Cortex of kidney (tissue), 1 donor: ENCODE measurements at places on chromosomes 13 and 19.

- no peak for DNase-seq
Observed at GRCh38 chr13:98962901-98963590, 14.8 kb downstream of the DOCK9 start.

GRCh38 chr19:10769533-10770491 lies 51.9 kb downstream of the DNM2 start:
- DNase-seq: no peak

DNA sequence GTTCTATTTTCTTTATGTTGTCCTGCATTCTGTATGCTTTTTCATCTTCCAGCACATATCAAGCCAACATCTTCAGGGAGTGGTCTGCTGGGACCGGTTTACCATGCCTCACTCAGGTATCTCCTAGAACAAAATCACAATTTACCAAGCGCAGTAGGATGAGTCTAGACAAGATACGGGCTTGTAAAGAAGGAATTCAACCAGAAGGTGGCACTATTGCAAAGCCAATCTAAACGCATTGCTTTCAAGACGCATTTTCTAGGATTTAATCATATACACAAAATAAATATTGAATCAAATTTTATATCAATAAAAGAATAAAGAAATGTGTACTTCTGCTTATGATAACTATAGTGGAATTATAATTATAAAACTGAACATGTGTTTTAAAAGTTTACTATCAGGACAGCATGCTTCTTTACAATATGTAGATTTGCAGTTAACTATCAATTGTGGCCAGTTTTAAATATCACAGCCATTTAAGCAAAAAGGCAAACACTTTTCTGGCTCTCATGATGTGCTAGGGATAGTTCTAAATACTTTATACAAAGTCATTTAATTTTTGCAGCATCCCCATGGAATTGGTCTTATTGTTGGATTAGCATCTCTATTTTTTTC lies 16.1 kb upstream of the TPP2 start:
- no peak for DNase-seq

GRCh38 chr19:13817615-13818371 lies 22.6 kb downstream of the ZSWIM4 start:
- no peak for DNase-seq

DNA sequence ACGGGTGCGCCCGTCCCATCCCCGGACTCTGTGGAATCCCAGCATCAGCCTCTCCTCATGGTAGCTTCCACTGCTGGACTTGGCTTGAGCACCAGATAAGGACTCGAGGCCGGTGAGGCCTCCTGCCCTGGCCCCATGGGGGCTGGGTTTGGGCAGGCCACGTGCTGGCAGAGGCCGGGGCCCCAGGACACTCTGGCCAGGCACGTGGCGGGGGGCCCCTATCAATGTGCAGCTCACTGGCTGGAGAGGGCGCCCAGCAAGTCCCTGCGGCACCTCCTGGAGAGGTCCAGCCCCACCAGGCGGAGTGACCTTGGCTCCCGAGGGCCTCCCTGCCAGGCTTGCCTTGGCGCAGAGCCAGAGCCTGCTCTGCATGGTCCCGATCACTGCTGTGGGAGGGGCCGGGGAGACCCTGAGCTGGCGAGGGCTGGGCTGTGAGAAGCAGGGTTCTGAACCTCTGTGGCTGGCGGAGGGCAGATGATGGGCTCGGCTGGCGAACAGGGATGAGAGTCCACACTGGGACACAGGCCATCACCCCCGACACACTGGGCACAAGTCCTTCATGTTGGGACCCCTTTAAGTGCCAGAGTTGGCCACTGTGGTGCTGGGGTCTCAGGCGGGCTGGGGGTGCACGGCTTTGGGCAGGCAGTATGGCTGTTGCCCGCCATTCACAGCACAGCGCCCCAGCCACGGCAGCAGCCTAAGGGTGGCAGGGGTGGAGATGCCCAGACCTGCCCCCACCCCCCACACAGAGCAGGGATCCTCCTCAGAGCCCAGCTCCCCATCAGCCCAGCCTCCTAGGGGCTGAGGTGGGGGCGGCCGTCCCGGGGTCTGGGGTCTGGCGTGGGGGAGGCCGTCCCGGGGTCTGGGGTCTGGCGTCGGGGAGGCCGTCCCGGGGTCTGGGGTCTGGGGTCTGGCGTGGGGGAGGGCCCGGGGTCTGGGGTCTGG lies 19.1 kb downstream of the CEBPG start:
- DNase-seq: no peak

GRCh38 chr19:2051773-2052704 lies 995 bp upstream of the MKNK2 start:
- no peak for DNase-seq

DNA sequence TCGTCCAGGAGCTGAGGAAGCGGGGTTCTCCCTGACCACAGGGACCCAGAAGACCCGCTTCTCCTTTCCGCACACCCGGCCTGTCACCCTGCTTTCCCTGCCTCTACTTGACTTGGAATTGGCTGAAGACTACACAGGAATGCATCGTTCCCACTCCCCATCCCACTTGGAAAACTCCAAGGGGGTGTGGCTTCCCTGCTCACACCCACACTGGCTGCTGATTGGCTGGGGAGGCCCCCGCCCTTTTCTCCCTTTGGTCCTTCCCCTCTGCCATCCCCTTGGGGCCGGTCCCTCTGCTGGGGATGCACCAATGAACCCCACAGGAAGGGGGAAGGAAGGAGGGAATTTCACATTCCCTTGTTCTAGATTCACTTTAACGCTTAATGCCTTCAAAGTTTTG lies 18.9 kb downstream of the VASP start:
- no peak for DNase-seq

DNA sequence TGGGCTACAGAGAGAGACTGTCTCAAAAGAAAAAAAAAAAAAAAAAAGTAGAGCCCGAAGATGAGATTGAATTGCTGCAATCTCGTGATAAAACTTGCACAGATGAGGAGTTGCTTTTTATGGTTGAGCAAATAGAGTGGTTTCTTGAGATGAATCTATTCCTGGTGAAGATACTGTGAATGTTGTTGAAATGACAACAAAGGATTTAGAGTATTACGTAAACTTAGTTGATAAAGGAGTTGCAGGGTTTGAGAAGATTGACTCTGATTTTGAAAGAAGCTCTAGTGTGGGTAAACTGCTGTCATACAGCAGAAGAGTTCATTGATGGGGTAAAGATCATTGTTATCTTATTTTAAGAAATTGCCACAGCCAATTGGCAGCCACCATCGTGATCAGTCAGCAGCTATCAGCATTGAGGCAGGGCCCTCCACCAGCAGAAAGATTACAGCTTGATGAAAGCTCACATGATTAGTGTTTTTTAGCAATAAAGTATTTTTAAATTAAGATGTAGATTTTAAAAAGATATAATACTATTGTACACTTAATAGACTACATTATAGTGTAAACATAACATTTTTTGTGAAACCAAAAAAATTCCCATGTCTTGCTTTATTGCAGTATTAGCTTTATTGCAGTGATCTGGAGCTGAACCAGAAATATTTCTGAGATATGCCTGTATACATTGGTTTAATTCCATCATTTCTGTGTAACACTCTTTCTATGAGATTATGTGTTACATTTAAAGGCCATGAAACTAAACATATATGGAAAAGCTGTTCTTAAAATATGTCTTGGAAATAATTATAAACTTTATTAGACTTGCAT lies 43.1 kb downstream of the ZMYM2 start:
- no peak for DNase-seq

GRCh38 chr19:50553134-50553703 lies 15.0 kb downstream of the LRRC4B start:
- no peak for DNase-seq

DNA sequence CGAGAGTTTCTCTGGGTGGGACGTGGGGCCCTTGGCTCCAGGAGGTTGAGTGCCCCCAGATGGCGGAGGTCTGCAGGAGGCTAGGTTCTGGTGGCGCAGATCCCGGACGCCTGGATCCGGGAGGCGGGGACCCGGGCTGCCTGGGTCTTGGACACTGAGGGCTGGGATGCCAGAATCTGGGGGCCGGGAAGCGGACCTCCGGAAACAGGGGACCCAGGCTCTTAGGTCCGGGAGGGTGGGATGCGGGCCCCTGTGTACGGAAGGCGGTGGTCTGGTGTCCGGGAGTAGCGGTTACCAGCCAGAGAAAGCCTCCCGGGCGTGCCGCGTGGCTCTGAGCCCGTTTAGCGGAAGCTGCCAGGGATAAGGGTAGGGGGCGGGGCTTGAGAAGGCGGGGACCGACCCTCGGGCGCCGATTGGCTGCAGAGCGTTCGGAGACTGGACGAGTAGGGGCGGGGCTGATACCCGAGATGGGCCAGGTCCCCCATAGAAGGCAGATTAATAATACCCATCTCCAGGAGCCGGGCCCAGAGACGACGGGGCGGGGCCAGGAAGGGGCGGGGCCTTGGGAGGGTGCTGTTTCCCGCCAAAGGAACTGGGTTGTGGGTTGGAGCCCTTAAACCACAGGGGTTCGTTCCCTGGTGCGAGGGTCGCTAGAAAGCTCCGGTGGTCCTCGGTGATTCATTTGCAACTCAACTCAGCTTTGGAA lies at the start of gene SLC1A5:
TSS of gene SLC1A5 (minus strand) at position 333 of the 706 bp plus-strand sequence. CDS start 629 bp downstream, outside the sequence.
- no peak for DNase-seq
